ENCODE measurements at places on chromosomes 4 and X.

DNA sequence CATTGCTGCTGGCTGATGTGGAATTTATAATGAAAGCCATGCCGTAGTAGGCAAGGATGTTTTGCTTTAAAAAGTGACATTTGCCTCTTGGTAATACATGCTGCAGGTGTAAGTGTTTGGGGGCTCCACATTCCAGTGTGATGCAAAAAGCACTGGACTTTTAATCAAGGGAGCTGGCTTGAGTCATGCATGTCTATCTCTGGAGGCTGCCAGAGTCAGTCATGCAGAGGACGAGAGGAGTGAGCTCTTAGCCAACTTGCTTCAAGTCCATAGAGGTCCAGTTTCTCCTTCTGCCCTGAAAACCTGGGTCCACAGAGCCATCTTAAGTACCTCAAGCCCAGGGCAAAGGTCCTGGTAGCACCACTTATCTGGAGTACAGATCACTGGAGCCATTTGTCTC lies 11.6 kb upstream of the CXCL13 start:
- no peak for DNase-seq

GRCh38 chr4:101367201-101367600 lies 19.9 kb upstream of the PPP3CA start:
- DNase-seq = peak; percentile 97

DNA sequence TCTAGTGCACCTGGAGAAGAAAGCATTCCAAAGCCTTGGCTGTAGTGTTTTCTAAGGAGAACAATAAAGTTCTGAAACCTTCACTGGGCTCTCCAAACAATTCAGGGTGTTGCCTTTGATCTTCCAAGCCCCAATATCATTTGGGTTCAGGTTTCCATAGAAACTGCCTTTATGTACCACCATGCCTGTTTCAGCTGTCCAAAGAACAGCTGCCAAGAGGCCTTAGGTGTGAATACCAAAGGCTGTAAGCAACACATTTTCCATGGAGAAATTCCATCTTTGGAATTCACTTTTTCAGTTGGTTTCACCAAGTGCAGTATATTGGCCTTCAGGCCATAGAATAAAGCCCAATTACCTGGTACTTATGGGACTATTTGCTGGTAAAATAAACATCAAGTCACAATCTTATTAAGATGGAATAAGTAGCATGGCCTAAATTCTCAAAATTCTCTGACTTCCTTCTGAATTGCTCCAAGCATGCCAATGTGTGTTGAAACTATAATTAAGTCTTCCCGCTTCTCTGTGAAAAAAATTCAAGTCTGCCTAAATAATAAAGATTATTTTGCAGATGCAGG lies 61.9 kb downstream of the COX18 start:
- no peak for DNase-seq

- DNase-seq = peak; percentile 16
Measured at GRCh38 chr4:8688041-8688907, 95.7 kb downstream of the CPZ start.

DNA sequence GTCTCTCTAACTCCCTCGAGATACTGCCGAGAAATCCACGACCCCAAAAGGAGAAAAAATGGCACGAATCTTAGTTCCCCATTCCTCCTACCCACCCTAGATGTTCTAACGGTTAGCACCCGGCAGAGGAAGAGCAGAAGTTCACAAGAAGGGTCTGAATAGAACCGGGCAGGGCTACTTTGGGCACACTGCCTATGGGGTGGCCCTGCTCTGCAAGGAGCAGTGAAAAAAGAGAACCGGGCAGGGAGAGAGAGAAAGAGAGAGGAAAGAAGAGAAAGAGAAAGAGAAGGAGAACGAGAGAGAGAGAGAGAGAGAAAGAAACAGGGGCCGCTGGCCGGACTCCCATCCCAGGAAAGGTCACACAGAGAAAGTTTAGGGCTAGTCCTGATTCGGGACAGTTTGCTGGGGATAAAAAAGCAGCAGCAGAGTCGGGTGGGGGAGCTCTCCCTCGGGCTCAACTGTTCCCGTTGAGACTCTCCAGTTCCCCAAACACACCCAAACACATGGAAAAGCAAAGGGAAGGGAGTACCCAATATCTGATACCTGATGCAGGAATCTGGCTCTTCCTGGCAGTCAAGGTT lies 468 bp downstream of the GLA start:
- no peak for DNase-seq

GRCh38 chr4:71689822-71690221 lies 94.1 kb downstream of the GC start:
- DNase-seq = peak; percentile 50

DNA sequence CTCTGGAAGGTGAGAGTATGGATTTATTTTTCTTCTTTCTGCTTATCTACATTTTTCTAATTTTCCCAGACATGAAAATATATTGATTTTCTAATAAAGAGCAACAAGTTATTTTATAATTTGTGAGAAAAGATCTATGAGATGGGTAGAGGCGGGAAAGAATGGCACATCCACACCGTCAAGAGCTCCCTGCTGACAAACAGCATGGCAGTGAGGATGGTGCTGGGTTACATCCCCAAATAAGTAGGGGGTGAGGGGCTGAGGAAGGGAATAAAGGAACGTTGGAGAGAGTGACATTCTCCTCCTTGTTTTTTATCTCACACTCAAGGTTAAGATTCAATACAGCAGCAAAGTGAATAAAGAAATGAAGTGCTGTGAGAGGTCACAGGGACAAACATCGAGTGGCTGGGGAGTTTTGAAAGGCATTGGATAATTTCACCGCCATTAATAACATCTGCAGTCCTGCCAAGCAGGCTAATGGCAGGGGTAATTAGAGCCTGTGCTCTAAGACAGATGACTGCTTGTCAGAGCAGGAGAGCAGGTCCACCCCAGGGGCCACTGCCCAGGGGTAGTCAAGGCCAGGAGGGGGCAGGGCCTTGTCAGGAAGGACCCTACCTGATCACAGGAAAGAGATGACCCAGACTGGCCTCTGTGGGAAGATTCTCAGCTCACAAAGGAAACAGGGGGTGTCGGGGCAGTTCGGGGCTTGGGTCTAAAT lies 323.8 kb downstream of the FBXW7 start:
- DNase-seq = no peak

GRCh38 chr4:149997881-149998421 lies 80.3 kb upstream of the DCLK2 start:
- DNase-seq = peak; percentile 37

DNA sequence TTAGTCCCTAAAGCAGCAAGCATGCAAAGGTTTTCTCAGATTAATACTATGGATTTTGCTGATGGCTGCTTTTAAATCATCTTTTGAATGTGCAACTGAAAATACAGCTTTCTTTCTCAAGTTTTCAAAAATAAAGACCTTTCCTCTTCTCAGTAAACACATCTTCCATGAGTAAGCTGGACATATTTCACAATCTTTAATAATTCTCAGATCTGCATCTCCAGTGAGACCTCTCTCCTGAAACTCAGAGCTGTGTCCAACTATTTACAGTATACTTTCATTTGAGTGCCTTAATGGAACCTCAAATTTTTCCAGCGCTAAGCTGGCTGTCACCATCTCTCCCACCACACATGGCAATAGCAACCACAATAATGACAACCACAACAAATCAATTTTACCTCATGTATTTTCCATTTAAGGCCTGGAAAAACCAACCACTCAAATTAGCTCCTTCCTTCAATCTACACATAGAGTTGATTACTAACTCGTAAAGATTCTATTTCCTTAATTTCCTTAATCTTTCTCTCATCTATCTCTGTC lies 192.4 kb upstream of the RPL34 start:
- DNase-seq = no peak

GRCh38 chr4:164512124-164512523 lies 241.8 kb upstream of the SMIM31 start:
- no peak for DNase-seq

DNA sequence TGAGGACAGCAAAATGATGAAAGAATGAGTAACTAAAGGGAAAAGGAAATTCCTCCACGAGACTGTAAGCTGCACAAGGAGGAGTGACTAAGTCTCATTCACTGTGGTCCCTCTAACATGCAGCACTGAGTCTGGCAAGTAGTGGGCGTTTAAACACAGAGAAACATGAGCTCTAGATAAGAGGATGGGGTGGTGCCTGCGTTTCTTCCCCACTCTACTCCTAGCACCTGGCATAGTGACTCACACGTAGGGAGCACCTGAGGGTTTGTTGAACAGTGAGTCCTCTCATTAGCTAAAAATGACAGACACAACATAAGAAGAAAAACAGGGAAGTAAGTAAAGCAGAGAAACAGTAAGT lies 105.8 kb upstream of the CBR4 start:
- DNase-seq = peak; percentile 98

DNA sequence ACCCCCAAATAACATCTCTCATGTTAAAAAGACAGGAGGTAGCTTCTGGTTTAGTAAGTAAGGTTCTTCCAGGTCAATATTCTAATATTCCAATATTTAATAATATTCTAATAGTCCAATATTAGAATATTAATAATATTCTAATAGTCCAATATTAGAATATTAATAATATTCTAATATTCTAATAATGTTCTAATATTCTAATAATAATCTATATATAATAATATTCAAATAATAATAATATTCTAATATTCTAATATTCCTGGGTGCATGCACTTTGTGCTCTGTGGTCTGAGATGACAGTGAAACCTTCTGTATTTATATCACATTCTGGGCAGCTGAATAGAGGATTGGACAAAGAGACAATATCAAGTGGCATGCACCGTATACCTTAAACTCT lies 96.1 kb downstream of the PCDH10 start:
- no peak for DNase-seq

DNA sequence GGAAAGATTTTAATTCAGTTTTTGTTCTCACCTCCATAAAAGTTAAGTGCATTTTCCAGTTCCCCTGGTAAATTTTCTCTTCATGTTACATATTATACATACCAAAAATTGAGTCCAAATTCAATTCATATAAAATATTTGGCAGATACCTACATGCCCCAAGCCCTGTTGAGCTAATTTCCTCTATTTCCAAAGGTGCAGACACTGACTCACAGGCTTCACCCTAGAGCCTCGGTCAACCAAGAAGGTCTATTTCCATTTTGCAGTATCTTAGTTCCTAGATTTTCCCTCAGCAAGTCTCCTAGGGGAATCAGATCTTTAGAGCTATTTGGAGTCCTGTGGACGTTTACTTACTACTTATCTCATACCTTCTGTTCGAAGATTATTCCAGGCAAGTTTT lies 174.4 kb downstream of the TSPAN5 start:
- DNase-seq = no peak

GRCh38 chr4:94766856-94767255 lies 9.1 kb downstream of the BMPR1B start:
- DNase-seq = peak; percentile 30

GRCh38 chr4:104491481-104492182 lies 3.1 kb downstream of the CXXC4 start:
- DNase-seq = peak; percentile 30

DNA sequence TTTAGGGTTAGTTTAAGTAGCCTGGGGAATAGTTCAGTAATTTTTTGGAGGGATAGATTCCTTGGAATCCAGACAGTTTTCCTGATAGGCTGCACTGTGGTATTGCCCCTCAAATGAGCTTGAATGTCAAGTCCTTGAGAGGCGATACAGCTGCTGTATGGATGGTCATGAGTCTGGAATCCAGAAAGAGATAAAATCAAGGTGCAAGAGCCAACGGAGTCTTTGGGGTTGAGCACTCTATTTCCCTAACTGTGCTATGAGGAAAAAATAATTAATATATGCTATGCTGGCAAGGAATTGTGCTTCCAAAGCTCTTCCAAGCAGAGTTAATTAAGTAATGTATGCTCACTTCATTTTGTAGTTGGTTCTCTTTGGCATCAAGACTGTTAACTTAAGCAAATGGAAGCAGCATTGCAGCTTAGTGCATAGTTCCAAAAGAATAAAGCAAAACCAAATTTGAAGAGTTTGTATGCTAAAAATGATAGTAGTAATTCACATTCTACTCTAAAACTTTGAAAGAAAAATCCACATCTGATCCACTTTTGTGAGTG lies 48.8 kb downstream of the LIMCH1 start:
- DNase-seq = no peak

GRCh38 chrX:75045369-75045768 lies 110.7 kb downstream of the ABCB7 start:
- no peak for DNase-seq

- DNase-seq = no peak
Measured at GRCh38 chrX:17662391-17662790, 74.9 kb upstream of the SCML1 start.

- peak; percentile 66 for DNase-seq
Measured at GRCh38 chrX:97898798-97899197, 1015.1 kb downstream of the RPA4 start.

GRCh38 chr4:141026900-141027299 lies 106.4 kb downstream of the RNF150 start:
- DNase-seq = no peak

DNA sequence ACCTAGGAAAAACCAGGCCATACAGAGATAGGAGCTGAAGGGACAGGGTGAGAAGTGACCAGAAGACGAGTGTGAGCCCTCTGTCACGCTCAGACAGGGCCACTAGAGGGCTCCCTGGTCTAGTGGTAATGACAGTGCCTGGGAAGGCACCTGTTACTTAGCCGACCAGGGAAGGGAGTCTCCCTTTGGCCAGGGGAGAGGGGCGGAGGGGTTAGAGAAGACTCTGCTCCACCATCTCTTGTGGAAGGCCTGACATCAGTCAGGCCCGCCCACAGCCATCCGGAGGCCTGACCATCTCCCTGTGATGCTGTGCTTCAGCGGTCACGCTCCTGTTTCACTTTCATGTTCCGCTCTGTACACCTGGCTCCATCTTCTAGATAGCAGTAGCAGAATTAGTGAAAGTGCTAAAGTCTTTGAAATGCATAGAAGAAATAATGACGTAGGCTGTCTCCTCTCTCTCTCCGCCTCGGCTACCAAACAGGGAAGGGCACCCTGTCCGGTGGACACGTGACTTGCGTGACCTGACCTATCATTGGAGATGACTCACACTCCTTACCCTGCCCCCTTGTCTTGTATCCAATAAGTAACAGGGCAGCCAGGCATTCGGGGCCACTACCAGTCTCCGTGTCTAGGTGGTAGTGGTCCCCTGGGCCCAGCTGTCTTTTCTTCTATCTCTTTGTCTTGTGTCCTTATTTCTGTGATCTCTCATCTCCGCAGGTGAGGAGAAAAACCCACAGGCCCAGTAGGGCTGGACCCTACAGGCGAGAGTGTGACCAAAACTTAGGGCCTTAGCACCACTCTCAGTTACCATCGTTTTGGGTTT lies 26.7 kb downstream of the HTT-AS start:
- peak; percentile 48 for DNase-seq

GRCh38 chr4:17194586-17194985 lies 296.1 kb upstream of the LDB2 start:
- no peak for DNase-seq

DNA sequence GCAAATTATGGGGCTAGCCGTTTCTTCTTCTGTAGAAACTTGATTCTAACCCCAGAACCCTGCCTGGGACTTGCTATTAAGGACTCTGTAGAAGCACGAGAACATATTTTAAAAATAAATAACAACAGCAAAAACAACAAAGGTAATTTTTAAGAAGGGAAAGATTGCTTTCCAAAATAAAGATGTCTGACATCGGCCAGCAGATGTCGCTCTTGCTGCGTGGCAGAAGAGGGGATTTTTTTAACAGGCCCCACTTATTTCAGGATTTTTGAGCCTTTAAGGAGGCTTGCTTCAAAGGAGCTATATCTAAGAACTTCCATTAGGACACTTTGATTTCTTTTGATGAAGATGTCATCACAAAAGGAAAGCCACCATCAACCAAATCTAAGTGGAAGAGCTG lies 62.8 kb upstream of the EGFL6 start:
- DNase-seq = peak; percentile 38

All from fibroblast of skin of back (primary cell).